ENCODE measurements at places on chromosomes 12 and 14.

DNA sequence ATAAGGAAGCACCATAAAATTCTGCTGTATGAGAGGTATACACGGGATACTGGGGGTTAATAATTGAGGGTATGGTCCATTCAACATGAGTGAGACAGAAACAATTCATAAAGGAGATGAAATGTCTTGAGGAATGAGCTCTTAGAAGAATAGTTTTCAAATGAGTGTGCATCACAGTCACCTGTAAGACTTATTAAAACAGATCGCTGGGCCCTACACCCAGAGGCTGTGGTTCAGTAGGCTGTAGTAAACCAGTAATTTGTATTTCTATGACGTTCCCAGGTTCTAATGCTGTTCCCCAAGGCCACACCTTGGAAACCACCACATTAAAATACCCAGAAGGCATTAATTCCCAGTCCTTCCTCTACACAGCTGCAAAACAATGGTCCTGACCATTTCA is 49.6 kb downstream of the CAND1 start:
- DNase-seq: no peak

DNA sequence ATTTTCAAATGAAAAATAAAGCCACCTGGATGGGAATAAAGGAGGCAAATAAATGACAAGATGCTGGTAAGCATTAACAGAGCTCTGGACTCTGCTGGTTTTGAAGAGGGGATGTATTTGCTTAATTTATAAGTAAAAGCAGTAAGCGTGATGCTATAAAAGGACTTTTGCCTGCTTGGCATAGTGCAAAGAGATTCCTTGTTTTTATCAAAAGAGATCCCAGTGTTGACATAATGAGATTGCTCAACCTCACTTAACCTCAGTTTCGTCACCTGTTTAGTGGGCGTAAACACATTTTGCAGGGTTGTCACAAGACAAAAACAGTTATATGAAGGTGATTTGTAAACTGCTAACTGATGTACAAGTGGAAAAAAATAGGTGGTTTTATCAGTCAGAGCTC is 13.8 kb downstream of the ASCL1 start:
- DNase-seq: no peak

- peak; percentile 50 for DNase-seq
These were observed 4.8 kb downstream of the EPYC start for GRCh38 chr12:90999966-91000365.

GRCh38 chr12:16610743-16611142 is 4.8 kb upstream of the LMO3 start:
- DNase-seq: no peak

DNA sequence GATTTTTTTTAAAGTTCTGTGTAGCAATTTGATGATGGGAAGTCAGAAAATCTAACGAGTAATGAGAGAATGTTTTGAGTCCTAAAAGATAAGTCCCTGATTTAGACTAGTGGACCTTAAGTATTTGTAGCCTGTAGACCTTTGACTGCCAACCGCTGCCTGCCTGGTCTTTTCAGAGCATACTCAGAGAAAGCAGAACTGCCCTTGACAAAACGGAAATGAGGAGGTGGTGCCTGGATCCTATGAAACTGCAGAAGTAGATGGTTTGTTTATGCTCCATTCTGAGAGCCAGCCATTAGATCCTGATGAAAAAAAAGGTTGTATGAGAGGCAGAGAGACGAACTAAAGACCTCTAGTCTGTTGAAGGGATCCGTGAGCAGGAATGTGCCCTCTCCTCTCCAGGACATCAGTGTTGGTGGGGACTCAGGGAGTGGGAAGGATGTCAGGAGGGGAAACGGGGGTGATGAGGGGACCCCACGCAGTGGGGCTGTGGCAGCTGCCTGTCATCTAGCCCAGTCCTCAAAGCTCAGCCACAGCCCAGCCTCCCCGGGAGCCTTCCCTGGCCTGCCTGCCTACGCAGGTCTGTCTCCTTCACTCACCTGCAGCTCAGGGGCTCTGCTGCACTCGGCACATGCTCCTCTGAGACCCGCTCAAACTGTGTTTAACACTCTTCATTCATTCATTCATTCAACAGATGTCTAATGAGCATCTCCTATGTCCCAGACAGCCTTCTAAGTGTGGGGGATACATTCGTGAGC is 447.5 kb downstream of the AACS start:
- DNase-seq: no peak

- DNase-seq: no peak
These were observed 9.2 kb upstream of the KRT73 start for GRCh38 chr12:52627395-52628110.

- DNase-seq: no peak
These were observed 62.1 kb upstream of the TRIM9 start for GRCh38 chr14:51157012-51157411.

Measured in HS-5 (cell line).